HEK293T (cell line): ENCODE measurements at places on chromosomes 5 and 9.

DNA sequence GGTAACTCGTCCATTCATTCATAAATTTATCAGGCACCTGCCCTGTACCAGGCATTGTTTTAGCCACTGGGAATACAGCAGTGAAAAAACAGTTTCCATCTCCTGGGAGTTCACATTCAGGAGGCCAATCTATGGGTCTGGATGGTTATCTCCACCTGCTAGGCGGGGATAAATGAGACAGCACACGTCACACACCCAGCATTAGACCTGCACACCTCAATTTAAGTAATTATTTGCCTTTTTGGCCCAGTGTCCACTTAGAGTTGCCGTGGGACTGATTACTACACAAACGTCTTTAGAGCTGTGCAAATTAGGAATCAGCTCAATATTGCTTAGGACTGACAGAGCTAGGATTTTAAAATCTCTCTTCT lies 46.1 kb downstream of the STK10 start:
- no peak for DNase-seq

DNA sequence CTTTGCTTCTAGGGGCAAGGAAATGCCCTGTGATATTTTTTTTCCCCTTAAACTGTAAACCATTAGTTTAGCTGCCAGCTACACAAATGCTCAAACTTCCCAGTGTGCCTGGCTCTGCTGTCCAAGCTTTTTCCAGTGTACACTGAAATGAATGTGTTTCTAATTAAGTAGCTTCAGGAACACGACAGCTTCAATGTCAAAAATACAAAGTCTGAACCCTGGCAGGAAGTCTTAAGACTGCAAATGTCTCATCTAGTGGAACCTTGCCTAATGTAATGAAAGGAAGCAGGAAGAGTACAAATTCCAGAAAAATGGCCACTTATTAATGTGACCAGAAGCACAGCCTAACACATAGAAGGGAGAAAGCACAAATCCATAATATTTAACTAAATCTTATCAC lies 255.2 kb downstream of the CRB2 start:
- no peak for DNase-seq

- DNase-seq: no peak
Observed at GRCh38 chr5:40206030-40206429, 473.7 kb upstream of the PTGER4 start.

DNA sequence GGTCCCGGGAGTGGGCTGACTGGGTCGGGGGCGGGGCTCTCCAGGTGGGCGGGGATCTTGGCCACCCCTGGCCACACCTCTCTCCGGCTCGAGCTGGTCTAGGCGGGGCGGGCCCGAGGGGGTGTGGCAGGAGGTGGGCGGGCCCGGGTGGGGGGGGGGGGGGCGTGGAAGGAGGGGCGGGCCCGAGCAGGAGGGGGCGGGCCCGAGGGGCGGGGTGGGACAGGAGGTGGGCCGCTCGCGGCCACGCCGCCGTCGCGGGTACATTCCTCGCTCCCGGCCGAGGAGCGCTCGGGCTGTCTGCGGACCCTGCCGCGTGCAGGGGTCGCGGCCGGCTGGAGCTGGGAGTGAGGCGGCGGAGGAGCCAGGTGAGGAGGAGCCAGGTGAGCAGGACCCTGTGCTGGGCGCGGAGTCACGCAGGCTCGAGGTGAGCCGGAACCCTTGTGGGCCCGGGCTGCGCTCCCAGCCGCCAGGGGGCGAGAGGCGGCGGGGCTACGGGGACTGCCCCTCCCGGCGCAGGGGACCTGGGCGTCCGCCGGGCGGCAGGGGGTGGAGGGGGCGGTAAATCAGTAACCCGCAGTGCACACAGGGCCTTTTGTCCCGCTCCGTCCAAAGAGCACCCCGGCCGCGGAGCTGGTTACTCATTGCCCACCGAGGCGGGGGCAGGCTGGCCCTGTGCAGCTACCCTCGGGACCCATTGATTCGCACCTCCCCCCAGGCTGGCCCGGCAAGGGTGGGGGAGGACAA lies at the start of gene FGFR4:
TSS of gene FGFR4 (plus strand) at position 262 of the 744 bp plus-strand sequence. CDS start 2,688 bp downstream, outside the sequence.
- peak; percentile 98 for DNase-seq

DNA sequence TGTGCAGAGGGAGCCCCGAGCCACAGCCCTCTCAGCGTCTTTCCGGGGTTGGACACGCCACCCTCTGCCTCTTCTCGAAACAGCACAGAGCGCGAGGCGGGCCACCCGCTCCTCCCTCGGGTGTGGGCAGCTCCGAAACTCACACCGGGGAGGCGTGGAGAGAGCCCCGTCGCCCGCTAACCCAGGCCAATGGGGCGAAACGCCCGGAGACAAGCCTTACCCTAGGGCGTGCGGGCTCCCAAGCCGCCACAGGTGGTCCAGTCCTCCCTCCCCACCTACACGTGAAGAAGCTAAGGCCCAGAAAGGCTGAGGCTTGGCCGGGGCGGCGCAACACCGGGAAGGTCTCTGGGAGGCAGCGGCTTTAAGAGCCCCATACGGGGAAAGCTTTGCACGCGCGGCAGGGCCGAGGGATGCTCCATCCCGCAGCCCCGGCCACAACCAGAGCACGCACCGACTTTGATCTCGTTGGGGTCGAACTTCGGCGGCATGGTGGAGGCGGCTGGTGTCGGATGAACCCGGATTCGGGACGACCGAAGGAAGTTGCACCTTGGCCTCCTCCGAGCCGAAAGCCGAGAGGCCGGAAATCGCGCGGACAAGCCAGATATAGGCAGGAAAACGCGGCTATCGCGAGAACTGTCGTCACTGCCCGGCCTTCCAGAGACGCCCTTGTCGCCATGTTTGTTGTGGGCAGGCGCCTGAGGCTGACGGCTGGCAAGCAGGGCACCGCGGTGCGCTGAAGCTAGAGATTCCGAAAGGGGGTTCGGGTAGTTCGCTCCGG lies at the start of the genes LRSAM1 and RPL12:
TSS of gene LRSAM1 (plus strand) at position 681 of the 778 bp plus-strand sequence. CDS start 3,018 bp downstream, outside the sequence.
TSS of gene RPL12 (minus strand) at position 577 of the 778 bp plus-strand sequence. CDS start at position 488, 89 bp downstream.
- peak; percentile 95 for DNase-seq

GRCh38 chr5:21701317-21701716 lies 1151.8 kb downstream of the CDH12 start:
- no peak for DNase-seq

DNA sequence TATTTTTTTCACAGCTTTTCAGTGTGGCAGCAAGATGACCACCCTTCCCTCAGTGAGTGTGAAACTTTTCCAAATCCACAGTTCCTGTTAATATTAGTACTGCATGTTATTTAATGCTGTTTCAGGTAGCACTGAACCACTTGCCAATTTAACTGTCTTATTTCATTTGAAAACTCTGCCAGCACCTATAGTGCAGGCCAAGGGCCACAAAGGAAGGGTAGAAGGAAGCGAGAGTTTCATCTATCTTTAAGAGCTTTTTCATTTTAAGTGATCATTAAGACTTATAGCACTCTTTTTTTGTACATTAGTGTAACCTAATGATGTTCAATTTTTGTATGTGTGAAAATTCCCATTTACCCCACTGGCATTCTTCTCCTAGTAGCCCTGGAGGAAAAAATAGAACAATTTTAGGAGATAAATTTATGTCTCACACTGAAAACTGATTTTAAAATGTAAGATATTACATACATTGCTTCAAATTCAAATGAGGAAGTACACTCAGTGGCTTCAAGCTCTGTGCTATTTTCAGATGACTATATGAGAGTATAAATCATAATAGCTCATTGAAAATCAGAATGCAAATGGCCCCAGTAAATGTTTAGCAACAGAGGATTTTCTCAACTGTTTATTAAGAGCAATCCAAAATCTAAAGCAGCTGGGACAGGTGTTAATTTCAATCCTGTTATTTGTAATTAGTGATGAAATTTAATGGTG lies 820.5 kb downstream of the PTPRD start:
- no peak for DNase-seq

- peak; percentile 1 for DNase-seq
Observed at GRCh38 chr9:93684161-93684765, 107.9 kb downstream of the PHF2 start.

DNA sequence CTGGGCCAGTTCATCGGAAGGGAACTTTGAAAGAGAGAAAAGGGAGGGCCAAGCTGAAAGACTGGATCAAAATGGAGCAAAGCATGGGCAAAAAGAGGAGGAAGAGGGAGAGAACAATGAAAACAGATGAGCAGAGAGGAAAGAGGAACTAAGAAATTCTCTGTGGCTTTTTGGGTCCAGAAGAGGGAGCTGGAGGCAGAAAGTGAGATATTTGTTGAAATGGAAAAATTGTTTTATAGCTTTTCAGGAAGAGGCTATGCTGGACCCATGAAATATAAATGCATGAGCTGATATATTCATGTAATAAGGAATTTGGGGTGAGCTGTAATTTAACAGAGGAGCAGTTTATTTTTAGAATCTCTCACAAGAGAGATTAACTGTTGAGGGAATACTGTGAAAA lies 457.3 kb downstream of the DMAC1 start:
- no peak for DNase-seq

DNA sequence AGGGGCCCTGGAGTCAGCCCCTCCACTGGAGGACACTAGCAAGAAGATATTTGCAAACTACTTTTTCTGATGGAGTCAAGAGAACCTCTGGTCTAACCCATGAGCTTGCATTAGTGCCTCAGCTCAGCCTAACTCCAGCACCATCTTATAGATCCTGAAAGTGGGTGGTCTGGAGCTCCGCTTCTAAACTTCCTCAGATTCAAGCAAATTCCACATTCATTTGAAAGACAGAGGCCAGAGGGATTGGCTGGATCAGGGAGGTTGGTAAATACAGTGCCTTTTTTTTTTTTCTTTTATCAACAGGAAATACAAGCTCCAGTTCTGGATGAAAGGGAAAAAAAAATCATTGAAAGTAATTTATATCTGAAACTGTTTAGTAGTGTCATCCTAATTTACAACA lies 99.9 kb downstream of the ENC1 start:
- DNase-seq: no peak

GRCh38 chr5:113337515-113338415 lies 97.0 kb downstream of the TSSK1B start:
- no peak for DNase-seq
